GM10248 (cell line): ENCODE measurements at places on chromosomes 7 and 10.

DNA sequence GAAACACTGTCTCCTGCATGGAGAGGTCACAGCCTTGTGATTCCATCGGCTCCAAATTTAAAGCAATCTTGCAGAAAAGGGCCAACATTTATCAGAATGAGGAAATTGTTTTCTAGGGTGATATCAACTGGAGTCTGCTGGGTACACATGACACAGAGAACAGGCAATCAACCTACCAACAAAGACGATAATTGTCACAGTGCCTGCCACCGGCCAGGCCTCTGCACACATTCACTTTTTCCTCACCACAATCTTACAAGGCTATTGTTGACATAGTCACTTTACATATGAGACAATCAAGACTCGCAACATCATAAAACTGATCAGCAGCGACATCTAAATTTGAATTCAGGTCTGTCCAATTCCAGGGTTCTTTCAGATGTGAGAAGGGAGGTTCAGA is 189.4 kb downstream of the KCNMA1 start:
- no peak for DNase-seq

- no peak for DNase-seq
Measured at GRCh38 chr10:78602201-78602932, 466.4 kb upstream of the ZMIZ1 start.

- no peak for DNase-seq
Measured at GRCh38 chr10:24438800-24439199, 229.9 kb downstream of the KIAA1217 start.

- DNase-seq, result no peak
Measured at GRCh38 chr7:66641526-66641871, 12.8 kb downstream of the KCTD7 start.

GRCh38 chr10:74875966-74876365 is 49.6 kb downstream of the KAT6B start:
- DNase-seq, result no peak

DNA sequence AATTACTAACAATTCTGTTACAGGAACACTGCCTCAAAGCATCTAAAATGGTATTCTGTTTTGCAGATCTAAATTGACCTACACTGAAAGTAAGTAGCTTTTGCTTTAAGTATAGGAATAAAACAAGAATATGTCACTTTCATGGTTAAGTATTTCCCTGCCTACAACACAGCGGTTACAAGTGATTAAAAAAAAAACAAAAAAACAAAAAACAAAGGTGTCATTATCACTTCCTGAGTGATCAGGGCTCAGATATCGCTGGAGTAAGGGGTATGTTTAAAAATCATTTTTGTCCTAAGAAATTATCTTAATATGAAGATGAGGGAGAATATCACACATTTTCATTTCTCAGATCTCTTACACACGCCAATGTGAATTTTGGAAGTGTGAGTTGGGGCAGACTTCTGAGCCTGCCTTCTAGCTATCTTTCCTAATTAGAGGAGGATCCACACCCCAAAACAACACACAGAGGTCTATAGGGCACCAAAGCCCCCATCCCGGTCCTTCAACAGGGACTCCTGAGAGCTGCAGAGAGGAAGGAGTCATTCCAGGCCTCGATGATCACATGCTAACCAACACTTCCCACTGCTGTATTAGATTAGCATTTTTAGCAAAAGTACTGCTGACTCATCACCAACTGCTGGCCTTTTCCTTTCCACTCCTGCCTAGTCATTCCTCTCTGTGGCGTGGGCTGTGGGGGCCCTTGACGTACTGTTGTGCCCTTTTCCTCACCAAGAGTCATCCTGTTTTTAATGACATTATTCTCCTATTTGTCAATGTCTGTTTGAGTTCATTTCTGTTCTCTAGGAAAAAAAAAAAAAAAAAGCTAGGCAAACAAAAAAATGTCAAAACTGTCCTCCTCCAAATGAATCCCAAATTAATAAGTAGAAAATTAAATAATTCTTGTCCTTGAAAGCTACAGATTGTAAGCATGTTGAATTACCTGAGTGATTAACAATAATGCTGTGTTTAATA is 31.2 kb downstream of the PRTFDC1 start:
- DNase-seq, result peak; percentile 33

- no peak for DNase-seq
Measured at GRCh38 chr7:151597541-151598444, 78.1 kb upstream of the RHEB start.

GRCh38 chr7:108246227-108246837 is 116.2 kb upstream of the LAMB4 start:
- DNase-seq, result no peak

GRCh38 chr10:7492660-7493046 is 81.8 kb upstream of the SFMBT2 start:
- no peak for DNase-seq
